ENCODE measurements at places on chromosomes 7 and 10.

DNA sequence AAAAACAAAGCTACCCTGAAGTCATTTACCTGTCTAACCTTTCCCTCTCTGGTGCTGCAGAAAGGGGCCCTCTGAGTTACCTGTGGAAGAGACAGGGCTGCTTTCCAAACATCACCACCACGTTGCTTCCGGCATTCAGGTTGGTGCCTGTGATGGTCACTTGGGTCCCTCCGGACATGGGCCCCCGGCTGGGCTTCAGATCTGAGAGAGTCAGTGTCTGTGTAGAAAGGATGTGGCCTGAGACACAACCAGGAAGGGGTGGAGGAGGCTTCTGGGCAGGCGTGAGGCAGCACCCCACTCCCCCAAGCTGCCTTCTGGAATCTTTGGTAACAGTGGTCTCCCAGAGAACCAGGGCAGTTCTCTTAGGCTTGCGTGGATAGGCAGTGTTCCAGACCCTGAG lies 388.9 kb downstream of the PLXNA4 start:
- DNase-seq: no peak

DNA sequence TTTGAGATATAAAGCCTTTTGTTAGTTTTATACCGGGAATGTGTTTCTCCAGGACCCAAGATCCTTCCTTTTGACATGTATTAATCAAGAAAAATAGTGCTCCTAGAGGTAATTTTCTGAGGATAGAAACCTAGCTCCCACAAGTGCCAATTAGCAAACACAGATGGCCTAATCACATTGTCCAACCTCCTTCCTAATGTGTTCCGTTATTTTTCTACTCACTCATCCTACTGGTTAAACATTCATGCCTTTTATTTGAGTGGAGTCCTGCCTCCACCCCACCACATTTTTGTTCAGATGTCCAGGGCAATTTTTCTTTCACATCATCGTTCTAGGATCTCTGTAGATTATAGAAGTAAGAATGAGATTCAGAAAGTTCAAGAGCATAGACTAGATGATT lies 610.0 kb upstream of the MBL2 start:
- no peak for DNase-seq

- DNase-seq: peak; percentile 4
These were observed 140.4 kb downstream of the PIP4K2A start for GRCh38 chr10:22573820-22574569.

DNA sequence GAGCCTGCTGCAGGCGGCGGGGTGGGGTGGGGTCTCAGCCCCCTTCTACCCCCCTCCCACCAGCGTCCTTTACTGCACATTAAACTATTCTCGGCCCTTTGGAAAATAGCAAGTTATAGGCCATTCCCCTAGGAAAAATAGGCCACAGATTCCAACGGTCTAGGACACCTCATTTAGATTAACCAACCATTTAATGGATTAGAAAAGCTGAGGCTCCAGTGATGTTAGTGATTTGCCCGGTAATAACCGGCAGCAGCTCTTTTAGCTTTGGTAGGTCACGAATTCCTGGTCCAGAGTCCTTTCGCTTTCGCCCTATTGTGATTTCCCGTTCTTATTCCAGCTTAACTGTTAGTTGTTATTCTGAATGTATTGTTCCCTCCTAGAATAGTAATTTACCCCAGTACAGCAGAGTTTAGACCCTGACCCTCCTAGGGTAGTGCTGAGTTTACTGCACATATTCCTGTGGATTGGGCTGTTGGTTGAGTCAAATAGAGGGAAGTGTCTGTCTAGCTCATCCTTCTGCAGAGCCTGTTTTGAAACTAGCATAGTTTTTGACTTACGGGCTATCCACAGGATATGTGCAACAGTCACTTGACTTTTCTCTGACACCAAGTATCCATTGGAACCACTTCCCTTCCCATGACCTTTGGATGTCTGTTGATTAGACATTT lies 754 bp downstream of the GSTO1 start:
- DNase-seq: no peak

DNA sequence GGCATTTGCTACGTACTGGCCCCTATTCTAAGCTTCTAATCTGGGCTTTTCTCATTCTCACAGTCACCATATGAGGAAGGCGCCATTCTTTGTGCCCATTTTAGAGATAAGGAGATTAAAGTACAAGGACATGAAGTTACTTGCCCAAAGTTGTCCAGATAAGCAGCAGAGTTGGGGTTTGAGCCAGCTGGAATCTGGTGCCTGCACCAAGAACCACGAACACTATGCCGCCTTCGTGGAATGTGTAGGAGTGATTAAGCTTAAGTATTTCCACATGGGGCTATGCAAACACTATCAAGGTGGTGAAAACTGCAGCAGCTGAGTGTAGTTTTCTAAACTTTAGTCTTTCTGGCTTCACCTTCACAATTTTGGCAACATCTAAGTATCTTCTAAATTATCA lies 342.7 kb upstream of the ETV1 start:
- no peak for DNase-seq

- no peak for DNase-seq
These were observed 20.1 kb upstream of the MDFIC start for GRCh38 chr7:114901771-114902170.

DNA sequence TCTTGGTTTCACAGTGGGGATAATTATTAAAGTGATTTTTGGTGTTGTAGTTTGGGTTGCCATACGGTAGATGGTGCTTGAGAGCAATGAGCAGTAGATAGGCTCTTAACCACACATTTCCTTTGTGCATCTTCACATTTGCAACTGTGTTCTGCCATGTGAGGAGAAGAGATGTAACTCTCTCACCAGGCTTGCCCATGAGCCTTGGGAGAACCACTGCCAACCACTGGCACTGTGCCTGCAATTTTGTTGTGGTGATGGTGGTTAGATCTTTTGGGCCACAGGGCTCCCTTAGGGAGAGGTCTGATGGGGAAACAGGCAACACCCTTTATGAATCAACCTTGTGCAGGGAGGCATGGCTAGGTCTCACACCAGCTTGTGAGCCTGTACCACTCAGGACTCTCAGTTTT lies 204.3 kb downstream of the CCDC7 start:
- no peak for DNase-seq

DNA sequence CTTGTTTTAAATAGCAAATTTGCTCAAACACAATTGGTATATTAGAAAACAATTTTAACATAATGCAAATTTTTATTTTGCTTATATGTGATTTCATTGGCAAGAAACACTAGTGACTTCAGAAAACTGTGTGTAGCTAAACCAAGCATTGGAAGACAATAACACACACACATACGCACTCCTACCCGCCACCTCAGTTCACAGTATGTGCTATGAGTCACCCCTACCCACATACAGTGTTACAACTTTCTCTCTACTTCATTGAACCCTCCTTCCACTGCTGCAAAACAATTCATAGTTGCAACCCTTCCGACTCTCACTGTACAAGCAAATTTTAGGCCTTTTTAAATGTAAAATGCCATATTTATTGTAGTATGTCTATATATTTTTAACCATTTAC lies 119.9 kb upstream of the THSD7A start:
- no peak for DNase-seq

DNA sequence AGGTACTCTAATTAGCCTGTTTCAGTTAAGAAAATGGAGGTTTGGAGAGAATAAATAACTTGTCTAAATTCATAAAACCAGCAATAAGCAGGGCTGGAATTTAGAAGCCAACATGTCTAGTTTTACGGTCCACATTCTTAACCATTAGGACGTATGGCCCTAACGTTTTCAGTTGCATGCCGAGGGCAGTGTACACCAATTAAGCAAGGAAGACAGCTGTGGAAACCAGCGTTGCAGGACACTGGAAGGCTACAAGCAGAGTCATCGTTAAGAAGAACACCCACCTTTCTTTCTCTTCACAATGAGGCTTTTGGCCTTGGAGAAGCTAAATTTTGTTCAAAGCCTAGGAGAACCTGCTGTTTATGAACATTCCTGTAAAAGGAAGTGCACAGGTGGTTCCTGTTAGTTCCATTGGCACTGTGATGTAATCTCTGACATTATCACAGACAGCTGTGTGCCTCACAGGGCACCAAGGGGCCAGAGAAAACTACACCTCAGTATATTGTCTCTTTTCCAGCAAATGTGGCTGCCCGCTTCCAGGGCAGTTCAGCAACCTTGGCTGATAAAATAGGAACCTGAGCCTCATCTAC lies 21.0 kb downstream of the MPP7 start:
- DNase-seq: no peak

GRCh38 chr7:156780724-156781455 lies 112.1 kb downstream of the LMBR1 start:
- DNase-seq: no peak

DNA sequence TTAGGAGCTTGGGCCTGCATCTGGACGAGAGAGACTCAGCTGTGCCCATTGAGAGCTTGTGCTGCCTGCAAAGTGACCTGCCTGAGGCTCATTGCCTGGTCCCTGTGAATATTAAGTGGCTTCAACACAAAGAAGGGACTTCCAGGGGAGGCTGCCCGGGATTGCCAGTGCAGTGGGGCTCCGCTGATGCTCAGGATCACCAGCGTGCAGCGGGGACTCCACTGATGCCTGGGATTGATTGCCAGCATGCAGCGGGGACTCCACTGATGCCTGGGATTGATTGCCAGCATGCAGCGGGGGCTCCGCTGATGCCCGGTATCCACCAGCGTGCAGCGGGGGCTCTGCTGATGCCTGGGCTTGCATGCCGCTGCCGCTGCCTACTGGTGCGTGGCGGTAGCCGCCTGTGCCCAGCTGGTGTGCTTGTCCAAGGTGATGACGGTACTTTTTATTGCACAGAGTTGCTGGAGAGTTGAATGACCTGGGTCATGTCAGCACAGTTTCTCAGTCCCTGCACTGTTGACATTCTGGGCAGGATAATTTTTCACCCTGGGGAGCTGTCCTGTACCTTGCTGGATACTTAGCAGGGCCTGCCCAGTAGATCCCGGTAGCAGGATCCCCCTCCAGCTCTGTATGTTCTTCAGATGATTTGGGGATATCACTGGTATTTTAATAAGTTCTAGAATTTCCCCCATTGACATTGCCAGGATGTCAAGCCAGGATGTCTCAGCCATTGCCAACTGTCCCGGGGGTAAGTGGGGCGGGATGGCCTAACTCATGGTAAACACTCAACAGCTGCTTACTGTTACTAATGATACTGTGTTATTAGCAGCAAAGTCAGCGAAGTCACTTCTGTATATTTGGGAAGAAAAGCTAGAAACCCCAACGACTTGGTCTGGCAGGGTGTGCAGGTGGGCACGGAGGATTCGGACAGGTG lies 13.0 kb downstream of the DOCK1 start:
- no peak for DNase-seq

- no peak for DNase-seq
These were observed 207.0 kb downstream of the ANK3 start for GRCh38 chr10:60182691-60183090.

- DNase-seq: no peak
These were observed 250.9 kb upstream of the SORCS1 start for GRCh38 chr10:107415446-107415845.

- no peak for DNase-seq
These were observed 40.1 kb downstream of the TNRC18 start for GRCh38 chr7:5383314-5384098.

- DNase-seq: no peak
These were observed at the start of gene FRMD4A for GRCh38 chr10:14330388-14331061. FRMD4A (minus strand) TSS chr10:14330924.

GRCh38 chr7:69246758-69247157 lies 351.5 kb upstream of the AUTS2 start:
- DNase-seq: no peak

- peak; percentile 40 for DNase-seq
These were observed 5.9 kb upstream of the LGI1 start for GRCh38 chr10:93751832-93752231.

GRCh38 chr7:91550931-91551330 lies 286.7 kb downstream of the FZD1 start:
- no peak for DNase-seq
